ENCODE measurements at places on chromosomes 5 and 9. TPM values are rescaled to one million over a fixed set of nuclear protein-coding genes. Genes with fewer than 3 reads are reported as not detected.

Gene RMI1
- 23.9 TPM for total RNA-seq

DNA sequence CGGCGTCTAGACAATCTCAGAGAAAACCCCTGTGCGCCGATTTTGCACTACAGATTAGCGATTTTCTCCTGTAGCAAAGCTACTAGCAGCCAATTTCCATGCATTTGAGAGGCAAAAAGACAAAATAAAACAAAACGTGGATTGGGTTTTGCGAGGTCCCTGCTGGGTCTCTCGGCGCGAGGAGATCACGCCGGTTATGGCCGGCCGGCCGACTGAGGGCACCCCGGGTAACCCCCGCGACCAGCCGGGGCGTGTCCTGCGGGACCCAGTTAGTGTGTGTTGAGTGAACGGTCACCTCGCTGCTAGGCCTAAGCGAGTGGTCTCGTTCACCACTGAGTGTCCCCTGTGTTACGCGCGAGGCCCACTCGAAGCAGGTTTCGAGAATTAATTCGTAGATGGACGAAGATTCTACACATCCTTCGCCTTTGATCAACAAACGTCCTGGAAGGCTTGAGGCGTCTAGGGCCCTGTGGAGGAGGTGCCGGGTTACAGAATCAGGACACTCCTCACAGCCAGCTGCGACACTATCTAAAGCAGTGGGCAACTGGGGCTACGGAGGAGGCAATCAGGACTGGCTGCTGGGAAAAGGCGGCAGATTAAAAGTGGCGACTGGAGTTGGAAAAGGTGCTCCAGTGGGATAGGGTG lies 764 bp upstream of the VDAC1 start:
- peaks cover 50% of the 10 kb centered on the region for H3K4me1 ChIP-seq
- H3K4me3 ChIP-seq, result peak overlapping the region; percentile 89
- H3K27me3 ChIP-seq, result no peaks in the 10 kb centered on the region

Gene LCN1
- not detected for total RNA-seq

- no peak overlapping the region for H3K4me3 ChIP-seq
- DNase-seq, result no peak
- peaks cover 72% of the 10 kb centered on the region for H3K36me3 ChIP-seq
- no peaks in the 10 kb centered on the region for H3K4me1 ChIP-seq
- H3K27me3 ChIP-seq, result no peaks in the 10 kb centered on the region
These were observed 27.6 kb downstream of the HNRNPH1 start for GRCh38 chr5:179595916-179596315.

- no peaks in the 10 kb centered on the region for H3K27me3 ChIP-seq
These were observed 371.3 kb downstream of the ACTL7B start for GRCh38 chr9:108484468-108484867.

Gene SPARC
- total RNA-seq, result 358 TPM

Gene UGT3A1
- total RNA-seq, result 2.1 TPM

GRCh38 chr5:116343961-116344360 lies 230.7 kb downstream of the SEMA6A start:
- H3K27me3 ChIP-seq, result no peaks in the 10 kb centered on the region
- no peak overlapping the region for H3K27ac ChIP-seq
- H3K36me3 ChIP-seq, result peaks cover 11% of the 10 kb centered on the region
- peaks cover 15% of the 10 kb centered on the region for H3K4me1 ChIP-seq

Gene PCDHGA12
- 2.1 TPM for total RNA-seq

GRCh38 chr5:95734906-95735305 lies 3.8 kb downstream of the RHOBTB3 start:
- peaks cover 12% of the 10 kb centered on the region for H3K4me1 ChIP-seq
- no peak for DNase-seq
- peaks cover 43% of the 10 kb centered on the region for H3K27me3 ChIP-seq
- no peak overlapping the region for H3K4me3 ChIP-seq

DNA sequence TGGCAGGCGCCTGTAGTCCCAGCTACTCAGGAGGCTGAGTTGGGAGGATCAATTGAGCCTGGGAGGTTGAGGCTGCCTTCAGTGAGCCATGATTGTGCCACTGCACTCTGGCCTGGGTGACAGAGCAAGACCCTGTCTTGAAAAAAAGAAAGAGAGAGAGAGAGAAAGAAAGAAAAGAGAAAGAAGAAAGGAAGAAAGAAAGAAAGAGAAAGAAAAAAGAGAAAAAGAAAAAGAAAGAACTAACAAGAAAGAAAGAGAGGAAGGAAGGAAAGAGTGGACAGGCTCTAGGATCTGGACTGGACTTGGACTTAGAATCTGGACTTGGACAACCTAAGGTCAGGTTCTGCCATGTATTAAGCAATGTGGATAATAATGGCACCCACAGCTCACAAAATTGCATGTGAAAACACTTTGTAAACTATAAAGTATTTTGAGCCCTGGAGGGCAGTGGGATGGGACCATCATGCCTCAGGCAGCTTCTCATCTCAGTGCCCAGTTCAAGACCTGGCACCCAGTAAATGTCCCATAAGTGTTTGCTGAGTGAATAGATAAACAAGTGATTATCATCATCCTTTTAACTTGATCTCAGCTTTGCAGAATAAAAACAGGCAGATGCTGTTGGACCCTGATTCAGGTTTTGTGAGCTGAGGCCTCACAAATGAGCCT lies 12.8 kb upstream of the PHF19 start:
- no peak overlapping the region for H3K4me3 ChIP-seq
- no peaks in the 10 kb centered on the region for H3K36me3 ChIP-seq
- H3K27me3 ChIP-seq, result peaks cover 22% of the 10 kb centered on the region
- DNase-seq, result no peak
- no peak overlapping the region for H3K27ac ChIP-seq

DNA sequence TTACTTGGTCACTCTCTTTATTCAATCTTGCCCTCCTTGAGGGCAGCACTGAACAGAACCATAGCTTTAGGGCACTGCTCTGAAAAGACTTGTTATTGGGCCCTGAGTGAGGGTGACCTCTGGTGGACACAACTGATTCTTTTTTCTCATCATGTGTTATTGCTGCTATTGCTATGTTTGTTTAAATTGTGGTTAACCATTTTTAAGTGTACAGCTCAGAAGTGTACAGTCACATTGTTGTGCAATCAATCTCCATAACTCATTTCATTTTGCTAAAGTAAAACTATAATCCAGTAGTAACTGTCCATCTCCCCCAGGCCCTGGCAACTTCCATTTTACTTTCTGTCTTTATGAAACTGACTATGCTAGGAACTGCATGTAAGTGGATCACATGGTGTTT lies 351.1 kb upstream of the RIOK2 start:
- H3K4me3 ChIP-seq, result no peak overlapping the region
- peaks cover 8% of the 10 kb centered on the region for H3K4me1 ChIP-seq
- no peak for DNase-seq

DNA sequence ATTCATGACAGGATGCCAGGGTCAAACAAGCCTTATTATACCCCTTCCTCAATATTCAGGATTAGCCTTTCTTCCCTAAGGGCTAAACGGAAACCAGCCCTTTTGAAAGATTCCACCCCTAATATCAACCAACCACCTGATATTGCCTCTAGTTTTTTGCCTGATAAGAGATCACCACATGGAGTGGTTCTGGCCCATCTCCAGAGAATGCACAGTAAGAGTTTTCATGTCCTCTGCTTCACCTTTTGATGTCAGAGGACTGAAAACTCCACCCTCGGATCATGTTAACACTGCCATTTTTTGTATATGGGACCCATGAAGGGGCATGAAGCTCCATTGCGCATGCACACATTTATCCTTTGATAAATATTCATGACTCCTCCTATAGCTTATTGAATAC lies 5.8 kb upstream of the LNPEP start:
- H3K36me3 ChIP-seq, result no peaks in the 10 kb centered on the region
- peaks cover 13% of the 10 kb centered on the region for H3K4me1 ChIP-seq
- no peak for DNase-seq
- no peak overlapping the region for H3K27ac ChIP-seq
- no peak overlapping the region for H3K4me3 ChIP-seq

DNA sequence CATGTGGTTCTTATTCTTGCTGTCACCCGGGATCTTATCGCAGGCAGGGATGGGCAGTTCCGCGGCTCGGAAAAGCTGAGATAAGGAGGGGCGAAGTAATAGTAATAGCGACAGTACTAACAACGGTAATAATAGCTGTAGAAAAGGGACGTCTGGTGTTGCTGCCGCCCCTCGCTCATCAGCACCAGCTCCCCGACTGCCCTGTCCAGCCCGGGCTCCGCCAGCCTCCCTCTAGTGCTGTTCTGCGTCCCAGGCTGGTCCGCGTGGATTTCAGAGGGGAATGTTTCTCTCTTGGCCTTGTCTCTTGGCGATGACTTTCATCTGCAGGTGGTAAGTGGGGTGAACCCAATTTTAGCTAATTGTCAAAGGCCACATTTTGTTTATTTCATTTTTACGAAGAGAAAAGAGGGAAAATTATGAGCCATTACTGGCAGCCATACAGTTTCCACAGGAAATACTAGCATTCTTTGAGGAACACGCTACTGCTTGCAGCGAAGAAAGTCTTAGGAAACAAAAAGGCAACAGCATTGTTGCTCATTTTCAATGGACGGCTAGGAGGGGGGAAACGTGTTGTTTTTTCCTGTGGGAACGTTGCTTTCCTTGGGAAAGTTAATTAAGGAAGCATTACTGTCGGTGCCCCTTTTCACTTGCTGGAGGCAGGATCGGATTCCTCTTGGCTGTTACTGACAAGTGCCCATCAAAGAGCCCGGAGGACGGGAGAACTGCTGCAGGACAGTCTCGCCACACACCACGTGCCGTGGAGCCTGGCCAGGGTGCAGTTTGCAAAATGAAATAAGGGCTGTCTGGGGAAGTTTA lies 762 bp downstream of the SNCAIP start:
- H3K4me3 ChIP-seq, result peak overlapping the region; percentile 84
- DNase-seq, result peak; percentile 29
- no peak overlapping the region for H3K27ac ChIP-seq
- peaks cover 29% of the 10 kb centered on the region for H3K4me1 ChIP-seq
- H3K27me3 ChIP-seq, result peaks cover 47% of the 10 kb centered on the region
- peaks cover 10% of the 10 kb centered on the region for H3K36me3 ChIP-seq

- H3K27me3 ChIP-seq, result no peaks in the 10 kb centered on the region
- H3K36me3 ChIP-seq, result no peaks in the 10 kb centered on the region
- no peak overlapping the region for H3K4me3 ChIP-seq
- DNase-seq, result no peak
- no peaks in the 10 kb centered on the region for H3K4me1 ChIP-seq
These were observed 82.1 kb downstream of the AMBP start for GRCh38 chr9:113995963-113996362.

- H3K36me3 ChIP-seq, result peaks cover 21% of the 10 kb centered on the region
- DNase-seq, result peak; percentile 78
- peaks cover 3% of the 10 kb centered on the region for H3K27me3 ChIP-seq
- H3K4me1 ChIP-seq, result peaks cover 15% of the 10 kb centered on the region
- H3K27ac ChIP-seq, result no peak within 1 kb of the TSS
- H3K4me3 ChIP-seq, result no peak within 1 kb of the TSS
These were observed at the start of gene PCAT7 for GRCh38 chr9:94554439-94555331. Gene PCAT7 (plus strand): TSS chr9:94555083.

Gene CCDC192
- total RNA-seq, result 0.53 TPM

Gene AHRR
- total RNA-seq, result 4.5 TPM

Gene LCN10
- total RNA-seq, result 2.4 TPM

GRCh38 chr5:42949348-42950115 lies 90.6 kb downstream of the ANXA2R start:
- H3K4me3 ChIP-seq, result no peak overlapping the region
- peak overlapping the region; percentile 87 for H3K27ac ChIP-seq
- H3K36me3 ChIP-seq, result peaks cover 30% of the 10 kb centered on the region
- peaks cover 27% of the 10 kb centered on the region for H3K27me3 ChIP-seq
- H3K4me1 ChIP-seq, result peaks cover 26% of the 10 kb centered on the region
- no peak for DNase-seq

Gene GOLGA2
- total RNA-seq, result 58.8 TPM

DNA sequence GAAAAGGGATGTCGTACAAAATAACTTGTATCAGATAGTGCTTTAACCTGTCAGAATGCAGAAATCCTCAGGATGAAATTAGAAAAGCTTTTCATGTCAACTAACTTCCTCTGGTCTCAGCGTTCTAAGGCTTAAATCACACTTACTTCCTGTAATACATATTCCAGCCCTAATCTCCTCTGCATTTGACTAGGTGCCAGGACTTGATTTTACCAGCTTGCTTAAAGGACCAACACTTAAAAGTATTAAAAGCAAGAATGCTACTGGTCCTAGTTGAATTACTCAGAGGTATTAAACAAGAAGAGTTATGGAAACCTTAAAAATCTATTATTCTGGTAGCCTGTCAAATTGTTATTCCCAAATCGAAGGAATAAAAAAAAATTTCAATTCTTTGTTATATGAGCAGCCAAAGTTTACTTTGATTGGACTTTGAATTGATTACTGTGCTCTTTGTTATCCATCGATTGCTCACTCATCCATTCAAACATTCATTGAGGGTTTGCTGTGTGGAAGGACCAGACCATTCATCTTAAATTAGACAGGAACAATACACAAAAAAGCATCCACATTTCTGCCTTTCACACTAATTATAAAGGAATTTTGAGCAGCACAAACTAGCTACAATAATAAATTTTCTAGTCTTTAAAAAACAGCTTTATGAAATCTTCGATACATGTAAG lies 108.7 kb downstream of the MUSK start:
- H3K36me3 ChIP-seq, result no peaks in the 10 kb centered on the region
- peaks cover 28% of the 10 kb centered on the region for H3K4me1 ChIP-seq
- H3K27me3 ChIP-seq, result no peaks in the 10 kb centered on the region
- no peak overlapping the region for H3K4me3 ChIP-seq

GRCh38 chr5:76634661-76635060 lies 11.5 kb upstream of the F2RL2 start:
- peaks cover 26% of the 10 kb centered on the region for H3K4me1 ChIP-seq
- H3K27ac ChIP-seq, result no peak overlapping the region

GRCh38 chr5:20572614-20573013 lies 584.6 kb upstream of the CDH18 start:
- no peaks in the 10 kb centered on the region for H3K27me3 ChIP-seq
- H3K4me3 ChIP-seq, result no peak overlapping the region
- no peaks in the 10 kb centered on the region for H3K36me3 ChIP-seq

- no peak overlapping the region for H3K27ac ChIP-seq
- peaks cover 75% of the 10 kb centered on the region for H3K4me1 ChIP-seq
- no peaks in the 10 kb centered on the region for H3K27me3 ChIP-seq
These were observed 23.7 kb downstream of the KDM4C start for GRCh38 chr9:6781476-6781875.

Gene LHX2
- total RNA-seq, result 0.50 TPM

GRCh38 chr5:157345485-157345884 lies 79.6 kb downstream of the CYFIP2 start:
- H3K4me1 ChIP-seq, result no peaks in the 10 kb centered on the region
- H3K27me3 ChIP-seq, result no peaks in the 10 kb centered on the region
- no peak overlapping the region for H3K27ac ChIP-seq

Gene SLC34A3
- 0.13 TPM for total RNA-seq

Measured in WTC11 (cell line).